ENCODE measurements at places on chromosomes 5 and 9.

- DNase-seq = no peak
These were observed 883 bp upstream of the RNF145 start for GRCh38 chr5:159210210-159210661.

- DNase-seq = no peak
These were observed 69.7 kb downstream of the GRAMD2B start for GRCh38 chr5:126492939-126493338.

GRCh38 chr9:28832168-28832770 is 1259.0 kb upstream of the C9orf72 start:
- no peak for DNase-seq

- no peak for DNase-seq
These were observed 32.6 kb downstream of the IPPK start for GRCh38 chr9:92637326-92637725.

DNA sequence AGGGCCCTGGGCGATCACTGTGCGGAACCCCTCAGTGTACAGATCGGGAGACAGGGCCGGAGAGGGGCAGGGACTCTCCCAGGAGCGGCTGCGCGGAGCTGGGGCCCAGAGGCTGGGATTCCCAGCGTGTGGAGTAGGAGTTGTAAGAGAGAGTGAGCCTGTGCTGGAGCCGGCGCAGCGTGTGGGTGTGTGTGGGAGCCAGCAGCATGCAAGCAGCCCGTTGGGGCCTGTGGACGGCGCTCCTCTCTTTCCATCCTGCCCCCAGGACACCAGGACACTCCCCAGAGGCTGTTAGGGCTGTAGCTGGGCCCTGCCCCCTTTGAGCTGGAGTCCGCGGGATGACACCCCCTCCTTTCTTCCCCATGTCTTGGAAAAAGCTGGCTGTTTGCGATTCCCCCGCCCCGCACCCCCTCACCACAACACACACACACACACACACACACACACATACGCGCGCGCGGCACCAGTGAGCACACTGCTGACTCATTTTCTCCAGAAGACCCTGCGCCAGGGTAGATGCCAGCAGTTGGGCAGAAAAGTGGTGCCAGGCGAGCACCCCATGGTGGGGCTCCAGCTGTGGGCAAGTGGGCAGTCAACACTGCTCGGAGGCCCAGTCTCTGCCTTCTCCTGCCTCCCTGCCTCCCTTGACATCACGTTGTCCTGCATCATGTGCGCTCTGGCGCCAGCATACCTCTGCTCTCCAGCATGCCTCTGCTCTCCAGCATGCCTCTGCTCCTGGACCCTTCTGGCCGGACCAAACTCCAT is 1.5 kb downstream of the COL27A1 start:
- DNase-seq = no peak

- peak; percentile 68 for DNase-seq
These were observed 2.9 kb downstream of the JAK2 start for GRCh38 chr9:4987961-4988421.

- no peak for DNase-seq
These were observed 163.7 kb downstream of the FGF10 start for GRCh38 chr5:44225231-44226160.

DNA sequence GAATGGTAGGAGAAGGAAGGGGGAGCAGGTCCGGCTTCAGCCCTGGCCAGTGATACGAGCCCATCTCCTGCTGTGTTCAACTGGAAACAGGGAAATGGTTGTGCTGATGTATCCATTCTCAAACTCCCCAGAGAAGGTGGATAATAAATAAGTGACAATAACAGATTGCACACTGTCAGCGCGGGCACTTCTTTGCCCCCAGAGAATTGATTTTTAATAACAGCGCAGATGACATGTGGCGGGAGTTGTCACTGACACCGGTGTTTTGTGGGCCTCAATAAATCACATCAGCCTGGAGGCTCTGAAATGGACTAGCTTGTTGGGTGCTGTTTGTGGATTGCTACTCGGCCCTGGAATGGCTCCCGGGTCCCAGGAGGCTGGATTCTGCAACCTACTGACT is 141.4 kb upstream of the PANK3 start:
- no peak for DNase-seq

GRCh38 chr5:90344689-90345088 is 64.9 kb downstream of the CETN3 start:
- DNase-seq = no peak

GRCh38 chr5:116225281-116225922 is 140.6 kb downstream of the COMMD10 start:
- DNase-seq = no peak

DNA sequence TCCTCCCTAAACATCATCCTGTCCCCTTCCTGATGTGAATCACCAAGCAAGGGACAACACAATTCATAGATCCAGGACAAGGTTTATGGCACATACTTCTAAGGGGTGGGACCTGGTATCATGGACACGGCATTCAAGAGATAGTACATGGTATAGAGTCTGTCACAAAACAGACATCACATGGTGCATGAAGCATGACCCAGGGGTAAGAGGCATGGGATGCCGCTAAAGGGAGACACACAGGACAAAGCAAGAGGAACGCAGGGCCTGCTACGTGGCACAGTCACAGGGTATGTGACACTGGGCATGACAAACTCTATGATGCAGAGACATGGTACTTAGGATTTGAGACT is 20.7 kb downstream of the GSN start:
- DNase-seq = no peak

- no peak for DNase-seq
These were observed 15.1 kb upstream of the POMT1 start for GRCh38 chr9:131487621-131488031.

GRCh38 chr9:14057368-14058324 is 256.3 kb downstream of the NFIB start:
- DNase-seq = no peak

- no peak for DNase-seq
These were observed 249.9 kb downstream of the ARRDC3 start for GRCh38 chr5:91133183-91133582.

GRCh38 chr9:82546136-82546535 is 516.8 kb downstream of the RASEF start:
- DNase-seq = no peak

DNA sequence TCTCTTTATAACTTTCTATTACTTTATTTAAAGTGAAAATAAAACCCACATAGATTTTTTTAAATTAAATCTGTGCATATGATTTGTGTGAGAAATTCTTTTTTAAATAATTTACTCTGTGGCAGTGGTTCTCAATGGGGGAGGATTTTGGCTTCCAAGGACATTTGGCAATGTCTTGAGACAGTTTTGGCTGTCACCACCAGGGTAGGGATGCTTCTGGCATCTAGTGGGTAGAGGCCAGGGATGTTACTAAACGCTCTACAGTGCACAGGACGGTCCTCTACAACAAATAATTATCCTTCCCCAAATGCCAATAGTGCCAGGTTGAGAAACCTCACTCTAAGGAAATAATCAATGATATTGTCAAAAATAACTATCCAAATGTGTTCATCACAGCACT is 177.9 kb upstream of the CCNG1 start:
- no peak for DNase-seq

DNA sequence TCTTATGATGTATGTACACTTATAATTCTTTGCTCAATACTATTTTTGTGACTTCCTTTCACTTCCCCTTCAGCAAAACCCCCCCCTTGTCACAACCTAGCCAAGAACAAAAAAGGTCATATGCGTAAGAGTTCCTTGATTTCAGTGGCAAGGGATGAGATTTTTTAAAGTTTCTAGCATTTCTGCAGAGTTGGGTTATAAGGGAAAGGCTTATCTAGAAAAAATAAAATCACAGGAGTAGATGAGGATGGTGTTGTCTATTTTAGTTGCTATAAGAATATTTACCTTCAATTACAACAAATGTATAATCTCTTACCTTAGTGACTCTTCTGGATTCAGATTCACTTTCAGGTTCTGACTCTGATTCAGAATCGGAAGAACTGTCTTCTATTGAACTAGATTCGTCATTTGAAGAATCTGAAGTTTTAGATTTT is 184.6 kb downstream of the AP3B1 start:
- no peak for DNase-seq

- no peak for DNase-seq
These were observed 220.2 kb downstream of the RAB3C start for GRCh38 chr5:58803056-58803455.

DNA sequence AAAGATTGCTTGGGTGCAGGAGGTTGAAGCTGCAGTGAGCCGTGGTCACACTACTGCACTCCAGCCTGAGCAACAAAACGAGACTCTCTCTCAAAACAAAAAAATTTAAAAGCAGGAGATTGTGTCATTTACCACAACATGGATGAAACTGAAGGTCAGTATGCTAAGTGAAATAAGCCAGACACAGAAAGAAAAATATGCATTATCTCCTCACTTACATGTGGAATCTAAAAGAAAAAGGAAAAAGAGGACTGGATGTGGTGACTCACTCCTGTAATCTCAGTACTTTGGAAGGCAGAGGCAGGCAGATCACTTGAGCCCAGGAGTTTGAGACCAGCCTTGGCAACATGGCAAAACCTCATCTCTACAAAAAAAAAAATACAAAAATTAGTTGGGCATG is 146.8 kb upstream of the DAPK1 start:
- DNase-seq = no peak

DNA sequence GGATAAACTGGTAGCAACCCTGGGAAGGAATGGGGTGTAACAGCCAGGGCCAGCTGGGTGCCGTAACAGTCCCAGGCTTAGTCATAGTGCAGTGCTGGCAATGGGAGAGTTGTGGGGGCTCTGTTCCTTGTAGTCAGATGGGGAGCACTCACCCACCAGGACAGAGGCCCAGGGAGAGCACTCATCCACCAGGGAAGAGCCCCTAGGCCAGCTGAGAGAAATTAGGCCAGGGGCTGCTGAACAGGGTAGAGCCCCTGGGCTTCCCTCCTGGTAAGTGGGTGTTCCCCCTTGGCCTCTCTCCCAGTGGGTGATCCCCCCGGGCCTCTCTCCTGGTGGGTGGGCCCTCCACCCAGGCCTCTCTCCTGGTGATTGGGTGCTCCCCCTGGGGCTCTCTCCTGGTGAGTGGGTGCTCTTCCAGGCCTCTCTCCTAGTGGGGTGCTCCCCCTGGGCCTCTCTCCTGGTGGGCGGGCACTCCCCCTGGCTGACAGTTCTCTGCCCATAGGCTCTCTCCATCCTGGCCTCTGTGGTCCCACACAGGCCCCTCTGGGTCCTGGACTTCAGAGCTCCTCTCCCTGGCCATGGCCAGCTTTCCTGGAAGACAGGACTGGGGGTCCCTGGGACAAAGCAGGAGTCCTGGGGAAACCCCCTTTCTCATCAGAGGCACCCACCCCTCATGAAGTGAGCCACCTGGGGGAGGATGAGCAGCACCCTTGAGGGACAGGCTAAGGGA is 13.4 kb downstream of the FGD3 start:
- DNase-seq = no peak

DNA sequence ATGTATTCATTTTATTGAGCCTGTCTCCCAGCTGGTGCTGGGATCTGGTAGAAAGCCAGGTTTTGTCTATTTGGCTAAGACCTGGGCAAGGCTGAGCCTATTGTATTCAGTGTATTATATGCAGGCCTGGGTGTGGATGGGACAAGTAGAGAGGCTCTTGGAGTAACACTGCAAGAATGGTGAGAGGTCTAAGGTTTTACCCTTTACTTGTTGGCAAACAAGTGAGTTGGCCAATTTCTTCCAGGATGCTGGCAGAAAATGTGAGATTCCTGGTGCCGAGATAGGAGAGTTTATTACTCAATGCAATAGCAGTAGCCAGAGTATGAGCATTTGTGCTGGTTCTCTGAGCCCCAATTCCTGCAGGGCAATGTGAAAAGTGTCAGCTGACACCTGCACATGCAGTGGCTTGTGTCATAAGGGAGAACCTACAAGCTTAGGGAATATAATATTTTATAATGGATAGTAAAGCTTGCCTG is 141.7 kb upstream of the PRLR start:
- no peak for DNase-seq

DNA sequence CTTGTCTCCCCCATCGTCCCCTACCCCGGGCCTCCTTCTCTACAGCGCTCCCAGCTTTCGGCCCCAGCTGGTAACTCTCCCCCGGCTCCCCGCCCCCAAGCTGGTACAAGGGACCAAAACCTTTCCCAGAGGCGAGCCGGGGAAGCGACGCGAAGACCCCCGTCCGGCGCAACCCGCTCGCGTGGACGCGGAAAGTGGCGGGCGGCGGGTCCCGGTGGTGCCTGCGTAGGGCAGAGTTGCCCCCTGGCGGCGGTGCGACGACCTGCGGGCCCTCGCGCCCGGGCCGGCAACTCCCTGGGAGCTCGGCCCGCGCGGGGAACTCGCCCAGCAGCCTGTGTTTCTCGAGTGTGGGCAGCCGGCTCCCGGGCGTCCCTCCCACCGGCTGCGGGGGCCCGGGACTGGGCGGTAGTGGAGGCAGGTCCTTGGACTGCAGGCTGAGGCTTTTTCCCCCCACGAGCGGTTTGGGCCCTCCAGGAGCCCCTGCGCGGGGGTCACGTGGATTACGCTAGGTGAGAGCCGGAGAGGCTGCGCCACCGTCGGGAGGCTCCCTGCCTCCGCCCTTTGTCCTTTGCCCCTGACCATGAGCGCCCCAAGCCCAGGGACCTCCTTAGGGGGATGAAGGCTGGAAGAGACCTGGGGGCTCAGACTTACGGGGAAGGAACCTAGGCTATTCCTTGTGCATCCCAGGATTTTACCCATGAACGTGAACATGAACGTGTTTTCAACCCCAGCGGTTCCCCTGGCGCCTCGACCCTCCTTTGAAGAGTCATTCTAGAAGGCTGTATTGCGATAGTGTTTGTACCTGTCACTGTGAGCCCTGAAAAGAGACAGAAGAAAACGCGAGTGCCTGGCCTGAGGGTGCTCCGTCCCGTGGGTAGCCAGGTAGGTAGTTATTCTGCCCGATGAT is 2.9 kb upstream of the FOXD1 start:
- DNase-seq = no peak

DNA sequence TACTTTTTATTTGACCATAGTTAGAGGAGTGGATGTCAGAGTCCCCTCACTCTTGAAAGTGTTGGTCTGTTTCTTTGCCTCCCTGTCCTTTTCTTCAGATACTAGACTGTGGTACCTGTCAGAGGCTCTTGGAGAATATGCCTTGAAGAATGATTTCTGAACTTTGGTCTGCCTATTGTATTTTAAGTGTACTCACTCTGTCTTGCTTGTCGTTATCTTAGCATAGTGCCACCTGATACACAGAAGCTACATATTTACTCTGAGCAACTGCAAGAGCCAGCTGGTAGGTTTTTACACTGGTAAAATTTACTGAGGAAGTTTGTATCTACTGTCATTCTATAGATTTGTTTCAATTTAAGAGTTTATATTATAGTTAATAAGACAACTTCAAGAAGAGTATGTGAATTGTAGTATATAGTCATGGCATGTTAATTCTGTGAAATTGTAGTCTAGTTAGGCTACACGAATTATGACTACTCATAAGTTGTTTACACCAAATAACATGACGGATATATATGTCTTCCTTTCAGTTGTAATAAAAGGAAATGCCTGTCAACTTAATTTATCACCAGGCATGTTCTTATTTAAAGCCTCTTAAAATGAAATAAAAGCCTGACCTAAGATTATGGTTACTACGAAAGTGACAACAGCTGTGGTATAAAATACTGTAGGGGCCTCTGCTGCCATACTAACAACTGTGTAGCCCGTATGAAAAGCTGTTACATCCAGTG is 201.7 kb downstream of the KDM4C start:
- no peak for DNase-seq

- no peak for DNase-seq
These were observed 150 bp downstream of the SNX30 start for GRCh38 chr9:112750764-112751055.

GRCh38 chr9:98962181-98962560 is 18.5 kb downstream of the COL15A1 start:
- no peak for DNase-seq

Data from glomerular endothelial cell (primary cell).